ENCODE measurements at places on chromosomes 1 and 21.

DNA sequence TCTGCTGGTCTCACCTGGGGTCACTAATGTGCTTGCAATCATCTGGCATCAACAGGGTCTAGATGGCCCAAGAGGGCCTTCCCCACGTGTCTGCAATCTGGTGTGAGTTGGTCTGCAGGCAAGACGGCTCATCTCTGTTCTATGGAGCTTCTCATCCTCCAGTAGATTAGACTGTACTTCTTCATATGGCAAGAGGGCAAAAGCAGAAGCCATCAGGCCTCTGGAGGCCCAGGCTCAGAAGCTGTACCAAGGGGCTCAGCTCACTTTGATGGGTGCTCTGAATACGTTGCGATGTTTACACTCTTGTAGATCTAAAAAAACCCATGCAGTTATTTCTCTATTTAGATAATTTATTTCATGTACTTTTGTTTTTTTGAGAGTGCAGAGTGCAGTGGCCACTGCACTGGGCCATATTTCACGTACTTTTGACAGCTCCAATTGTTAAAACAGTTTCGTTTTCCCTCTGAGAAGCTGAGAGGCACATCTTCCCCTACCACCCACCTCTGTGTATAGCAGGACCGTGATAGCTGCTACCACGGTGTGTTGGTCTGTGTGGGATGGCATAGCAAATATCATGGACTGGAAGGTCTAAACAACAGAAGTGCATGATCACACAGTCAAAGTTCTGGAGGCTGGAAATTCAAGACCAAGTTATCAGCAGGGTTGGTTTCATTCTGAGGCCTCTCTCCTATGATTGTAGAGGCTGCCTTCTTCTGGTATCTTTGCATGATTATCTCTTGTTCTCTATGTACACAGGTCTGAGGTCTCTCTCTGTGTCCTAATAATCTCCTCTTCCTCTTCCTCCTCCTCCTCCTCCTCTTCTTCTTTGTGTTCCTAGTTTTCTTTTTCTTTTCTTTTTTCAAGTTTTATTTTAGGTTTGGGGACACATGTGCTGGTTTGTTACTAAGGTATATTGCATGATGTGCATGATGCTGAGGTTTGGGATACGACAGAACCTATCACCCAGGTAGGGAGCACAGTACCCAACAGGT lies 17.0 kb downstream of the CITED4 start:
- DNase-seq: no peak

DNA sequence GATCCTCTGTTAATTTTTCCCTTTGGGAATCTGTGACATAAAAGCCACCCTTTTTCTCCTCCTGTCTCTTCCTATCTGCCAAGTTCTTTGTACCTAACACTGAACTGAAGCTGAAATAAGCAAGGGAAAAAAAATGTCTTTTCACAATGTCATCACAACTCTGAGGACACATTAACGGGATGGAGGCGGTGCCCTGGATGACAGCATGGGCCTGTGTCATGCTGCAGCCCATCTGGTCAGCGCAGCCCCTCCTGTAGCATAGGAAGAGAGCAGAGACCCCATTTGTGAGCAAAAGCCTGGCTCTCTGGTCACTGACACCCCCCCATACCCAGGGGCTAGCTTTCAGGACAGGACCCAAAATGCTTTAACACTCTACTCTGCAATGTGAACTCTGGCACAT lies 22.5 kb downstream of the SYT2 start:
- no peak for DNase-seq

DNA sequence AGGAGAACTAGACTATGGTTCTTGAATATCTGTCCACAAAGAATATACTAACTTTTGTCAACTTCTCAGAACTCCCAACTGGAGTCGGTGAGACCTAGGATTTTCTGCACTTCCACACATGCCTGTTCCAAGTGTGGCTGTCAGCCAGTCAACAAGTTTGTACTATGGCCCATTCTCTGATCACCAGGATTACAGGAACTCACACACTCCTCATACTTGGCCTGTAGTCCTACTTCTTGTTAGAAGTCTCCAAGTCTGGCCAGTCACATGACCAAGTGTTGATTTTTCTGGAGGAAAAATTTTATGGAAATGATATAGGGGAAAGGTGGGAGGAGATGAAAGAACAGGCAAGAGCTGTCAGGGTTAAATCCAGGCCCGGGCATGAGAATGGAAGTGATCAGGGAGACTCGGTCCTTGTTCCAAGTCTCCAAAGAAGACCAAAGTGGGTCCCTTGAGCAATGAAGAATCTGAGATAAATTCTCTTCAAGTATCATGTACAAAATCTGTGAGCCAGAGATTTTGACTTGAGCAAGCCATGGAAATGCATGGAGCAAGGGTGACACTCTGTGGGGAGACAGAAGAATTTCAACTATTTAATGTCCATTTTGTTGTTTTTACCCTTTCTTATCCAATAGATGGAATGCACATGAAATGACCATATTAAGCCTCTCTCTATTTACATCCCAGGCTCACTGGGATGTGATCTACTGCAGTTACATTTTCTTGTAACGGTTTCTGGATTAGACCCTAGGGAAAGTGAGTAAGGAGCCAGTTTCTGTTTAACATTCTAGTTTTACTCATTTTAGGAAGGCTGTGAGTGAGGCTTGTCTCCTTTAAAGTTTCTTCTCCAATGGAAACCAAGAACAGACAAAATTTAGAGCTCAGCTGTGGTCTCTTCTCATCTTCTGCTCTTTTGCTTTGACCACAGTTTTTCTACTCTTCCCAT lies 320.9 kb downstream of the ASTN1 start:
- no peak for DNase-seq

DNA sequence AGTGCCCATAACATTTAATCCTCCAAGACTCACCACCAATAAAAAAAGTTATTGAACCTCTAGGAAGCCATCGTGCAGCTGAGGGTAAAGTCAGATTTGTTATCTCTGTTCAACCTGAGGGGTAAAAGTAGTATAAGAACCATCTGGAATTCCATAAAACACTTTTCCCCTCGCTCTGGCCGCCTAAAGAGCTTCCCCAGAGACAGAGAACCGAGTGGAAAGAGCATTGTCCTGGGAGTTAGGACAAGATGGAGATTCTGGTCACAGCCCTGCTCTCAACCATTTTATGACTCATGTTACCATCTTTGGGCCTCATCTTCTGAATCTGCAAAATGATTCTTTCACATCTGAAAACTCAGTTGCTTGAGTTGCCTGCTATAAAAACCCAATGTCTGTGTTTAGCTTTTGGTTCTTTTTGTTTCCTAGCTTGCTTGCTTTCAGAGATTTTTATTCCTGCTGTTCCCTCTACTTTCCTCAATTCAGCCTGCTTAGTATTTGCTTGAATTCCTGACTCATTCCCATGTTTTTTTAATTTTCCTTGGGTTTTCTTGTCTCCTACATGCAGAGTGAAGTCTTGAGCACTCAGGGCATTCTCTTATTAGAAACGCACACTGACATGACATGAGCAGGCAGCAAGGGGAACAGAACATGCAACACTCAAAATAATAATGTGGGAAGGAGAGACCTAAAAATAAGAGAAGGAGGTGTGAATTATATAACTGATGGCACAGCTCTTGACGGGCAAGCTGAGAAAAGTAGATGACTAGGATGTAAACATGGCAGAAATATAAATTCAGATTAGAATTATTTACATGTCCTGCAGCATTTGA lies 1.7 kb downstream of the EPHX4 start:
- DNase-seq: no peak

DNA sequence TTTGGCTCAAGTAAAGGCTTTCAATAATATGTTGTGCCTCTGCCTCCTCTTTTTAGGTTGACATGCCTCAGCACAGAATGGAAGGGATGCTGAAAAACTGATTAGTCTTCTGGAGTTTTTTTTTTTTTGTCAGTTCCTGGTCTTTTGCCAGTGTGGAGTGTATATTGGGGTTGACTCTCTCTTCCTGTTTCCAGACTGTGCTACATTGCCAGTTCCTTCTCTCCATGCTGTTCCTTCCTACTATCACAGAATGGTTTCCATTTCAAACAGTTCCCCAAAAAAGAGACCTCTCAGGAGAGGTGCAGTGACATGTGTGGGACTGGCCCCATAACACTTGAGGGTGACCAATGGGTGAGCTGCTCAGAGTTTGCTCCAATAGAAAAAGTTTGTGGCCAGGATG lies 101.7 kb upstream of the ETV3 start:
- DNase-seq: no peak

GRCh38 chr1:233368106-233368788 lies 40.7 kb downstream of the MAP3K21 start:
- DNase-seq: no peak

DNA sequence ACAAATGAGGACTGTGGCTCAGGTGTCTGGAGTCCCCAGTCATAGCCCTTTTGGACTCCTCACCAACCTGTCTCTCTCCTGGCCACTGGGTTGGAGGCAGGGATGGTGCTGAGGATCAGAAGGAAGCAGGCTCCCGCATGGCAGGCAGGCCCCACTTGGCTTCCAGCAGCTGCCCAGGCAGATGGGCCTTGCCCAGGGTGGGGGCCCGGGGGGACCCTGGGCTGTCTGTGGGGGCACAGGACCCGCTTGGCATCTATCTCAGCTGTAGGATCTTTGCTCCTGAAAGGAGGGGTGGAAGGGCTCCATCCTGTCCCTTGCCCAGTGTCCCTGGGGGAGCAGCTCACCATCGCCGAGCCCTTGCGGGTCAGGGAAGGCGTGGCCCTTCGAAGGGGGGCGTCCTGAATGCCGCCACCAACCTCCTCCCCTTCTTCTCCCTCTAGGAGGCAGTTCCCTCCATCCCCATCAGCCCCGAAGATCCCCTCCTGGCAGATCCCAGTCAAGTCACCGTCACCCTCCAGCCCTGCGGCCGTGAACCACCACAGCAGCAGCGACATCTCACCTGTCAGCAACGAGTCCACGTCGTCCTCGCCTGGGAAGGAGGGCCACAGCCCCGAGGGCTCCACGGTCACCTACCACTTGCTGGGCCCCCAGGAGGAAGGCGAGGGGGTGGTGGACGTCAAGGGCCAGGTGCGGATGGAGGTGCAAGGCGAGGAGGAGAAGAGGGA lies 154.5 kb downstream of the PEX14 start:
- DNase-seq: no peak

DNA sequence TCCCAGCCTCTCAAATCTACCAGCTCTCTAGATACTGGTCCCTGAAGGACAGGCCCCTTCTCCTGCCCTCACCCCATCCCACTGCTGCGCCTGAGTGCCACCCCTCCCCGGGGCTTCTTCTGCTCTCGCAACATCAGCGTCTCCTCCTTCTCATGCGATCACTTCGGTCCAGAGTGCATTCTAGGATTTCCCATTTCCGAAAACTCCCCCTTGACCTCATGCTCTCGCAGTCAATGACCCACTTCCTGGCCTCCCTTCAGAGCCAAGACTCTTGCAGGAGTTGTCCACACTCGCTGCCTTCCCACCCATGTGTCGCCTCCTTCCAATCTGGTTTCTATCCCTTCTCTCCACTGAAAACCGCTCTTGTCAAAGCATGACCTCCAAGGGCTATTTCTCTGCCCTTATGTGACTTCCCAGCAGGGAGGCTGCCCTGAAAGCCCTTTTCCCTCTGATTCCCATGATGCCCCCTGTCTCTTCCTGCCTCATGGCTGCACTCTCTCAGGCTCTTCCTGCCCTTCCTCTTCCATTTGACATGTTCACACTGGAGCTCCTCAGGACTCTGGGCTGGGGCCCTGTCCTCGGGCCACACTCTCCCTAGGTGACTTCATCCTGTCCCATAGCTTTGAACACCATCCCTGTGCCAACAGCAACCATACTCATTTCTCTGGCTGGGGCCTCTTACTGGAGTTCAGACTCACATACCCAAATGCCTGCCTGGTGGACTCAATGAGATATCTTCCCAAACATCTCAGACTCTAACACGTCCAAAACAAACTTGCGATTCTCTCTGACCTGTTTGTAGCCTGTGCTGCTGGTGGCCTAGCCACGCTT lies 46.0 kb downstream of the LDLRAD2 start:
- DNase-seq: no peak

DNA sequence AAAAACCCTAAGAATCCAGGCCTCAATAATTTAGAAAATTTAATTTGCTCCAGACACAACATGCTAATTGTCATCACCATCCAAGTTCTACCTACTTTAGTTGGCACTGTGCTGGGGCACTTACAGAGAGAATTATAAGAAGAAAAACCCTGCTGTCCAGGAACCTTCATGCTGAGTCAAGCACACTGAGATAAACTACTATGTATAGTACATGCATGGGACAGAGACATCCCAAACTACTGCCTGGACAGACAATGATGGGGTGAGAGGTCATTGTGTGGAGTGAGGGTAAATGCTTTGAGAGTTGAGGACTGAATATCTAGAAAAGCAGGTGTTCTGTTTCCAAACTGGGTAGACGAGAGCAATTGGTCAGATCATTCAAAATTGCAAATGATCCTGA lies 135.3 kb upstream of the CTTNBP2NL start:
- DNase-seq: no peak

DNA sequence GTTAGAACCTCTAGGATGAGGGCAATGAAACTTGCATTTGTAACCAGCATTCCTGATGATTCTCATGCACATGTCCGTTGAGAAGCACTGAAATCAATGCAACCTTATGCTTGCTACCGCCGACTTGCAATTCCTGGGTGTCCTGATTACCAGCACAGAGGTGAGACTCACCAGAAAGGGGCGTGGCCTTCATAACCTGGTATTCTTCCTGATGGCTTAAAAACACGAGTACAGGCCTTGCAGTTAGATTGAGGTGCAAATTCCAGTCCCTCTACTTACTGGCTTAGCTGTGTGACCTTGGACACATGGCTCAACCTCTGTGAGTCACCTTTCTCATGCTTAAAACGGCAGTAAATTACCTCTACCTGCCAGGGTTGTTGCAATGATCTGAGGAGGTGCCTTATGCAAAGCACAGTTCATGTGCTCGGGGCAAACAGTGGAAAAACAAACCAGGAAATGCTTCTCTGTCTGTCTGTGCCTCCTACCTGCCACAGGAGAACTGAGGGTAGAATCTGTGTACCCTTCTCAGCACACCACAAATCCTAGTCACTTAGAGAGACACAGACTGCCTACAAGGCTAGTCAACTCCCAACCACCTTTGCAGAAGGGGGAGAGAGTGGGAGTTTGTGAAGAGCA lies 39.1 kb upstream of the ECE1 start:
- no peak for DNase-seq

All from substantia nigra (tissue), 51 donors.